ENCODE measurements at places on chromosomes 1 and 21.

DNA sequence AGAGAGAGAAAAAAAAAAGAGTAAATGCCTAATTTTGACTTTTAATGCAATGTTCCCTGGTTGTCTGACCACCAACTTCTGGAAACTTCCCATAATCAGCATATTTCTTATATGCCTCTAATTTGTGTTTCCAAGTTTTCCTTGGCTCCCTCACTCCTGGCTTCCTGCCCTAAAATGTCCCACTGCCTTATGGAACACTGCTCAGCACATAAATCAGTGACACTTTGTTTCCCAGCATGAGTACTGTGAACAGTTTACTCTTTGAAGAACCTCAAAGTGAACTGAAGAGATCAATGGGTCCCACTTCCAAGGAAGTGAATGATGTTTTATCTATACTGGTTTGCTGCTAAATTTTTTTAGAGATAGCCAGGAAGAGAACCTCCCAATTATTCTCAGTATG is 271.3 kb upstream of the PRMT6 start:
- DNase-seq, result no peak

DNA sequence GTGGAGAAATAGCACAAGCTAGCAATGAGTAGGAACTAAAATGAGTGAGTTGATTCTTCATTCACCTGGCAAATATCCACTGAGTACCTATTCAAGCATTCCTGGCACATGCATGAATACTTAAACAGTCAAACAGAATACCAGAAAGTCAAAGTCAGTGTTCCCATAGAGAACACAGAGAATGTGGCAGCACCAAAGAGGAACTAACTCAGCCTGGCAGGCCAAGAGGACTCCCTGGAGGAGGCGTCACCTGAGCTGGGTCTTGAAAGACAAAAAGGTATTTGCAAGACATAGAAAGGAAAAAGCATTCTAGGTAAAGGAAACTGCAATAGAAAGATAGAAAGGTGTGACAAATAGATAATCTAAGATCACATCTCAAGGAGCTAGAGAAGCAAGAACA is 49.7 kb downstream of the DMRTA2 start:
- no peak for DNase-seq

GRCh38 chr1:225598847-225599246 is 54.1 kb downstream of the ENAH start:
- DNase-seq, result no peak

DNA sequence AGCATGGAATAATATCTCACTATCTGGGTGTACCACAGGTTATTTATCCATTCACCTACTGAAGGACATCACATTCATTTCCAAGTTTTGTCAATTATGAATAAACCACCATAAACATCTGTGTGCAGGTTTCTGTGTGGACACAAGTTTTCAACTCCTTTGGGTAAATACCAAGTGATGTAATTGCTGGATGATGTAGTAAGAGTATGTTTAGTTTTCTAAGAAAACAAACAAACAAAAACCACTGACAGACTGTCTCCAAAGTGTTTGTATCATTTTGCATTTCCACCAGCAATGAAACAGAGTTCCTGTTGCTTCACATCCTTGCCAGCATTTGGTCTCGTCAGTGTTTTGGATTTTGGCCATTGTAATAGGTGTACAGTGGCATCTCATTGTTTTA is 435.7 kb upstream of the PROX1 start:
- DNase-seq, result no peak

GRCh38 chr1:203522237-203522636 is 28.3 kb downstream of the OPTC start:
- no peak for DNase-seq

- no peak for DNase-seq
Measured at GRCh38 chr1:39214021-39214713, 9.7 kb downstream of the MACF1 start.

DNA sequence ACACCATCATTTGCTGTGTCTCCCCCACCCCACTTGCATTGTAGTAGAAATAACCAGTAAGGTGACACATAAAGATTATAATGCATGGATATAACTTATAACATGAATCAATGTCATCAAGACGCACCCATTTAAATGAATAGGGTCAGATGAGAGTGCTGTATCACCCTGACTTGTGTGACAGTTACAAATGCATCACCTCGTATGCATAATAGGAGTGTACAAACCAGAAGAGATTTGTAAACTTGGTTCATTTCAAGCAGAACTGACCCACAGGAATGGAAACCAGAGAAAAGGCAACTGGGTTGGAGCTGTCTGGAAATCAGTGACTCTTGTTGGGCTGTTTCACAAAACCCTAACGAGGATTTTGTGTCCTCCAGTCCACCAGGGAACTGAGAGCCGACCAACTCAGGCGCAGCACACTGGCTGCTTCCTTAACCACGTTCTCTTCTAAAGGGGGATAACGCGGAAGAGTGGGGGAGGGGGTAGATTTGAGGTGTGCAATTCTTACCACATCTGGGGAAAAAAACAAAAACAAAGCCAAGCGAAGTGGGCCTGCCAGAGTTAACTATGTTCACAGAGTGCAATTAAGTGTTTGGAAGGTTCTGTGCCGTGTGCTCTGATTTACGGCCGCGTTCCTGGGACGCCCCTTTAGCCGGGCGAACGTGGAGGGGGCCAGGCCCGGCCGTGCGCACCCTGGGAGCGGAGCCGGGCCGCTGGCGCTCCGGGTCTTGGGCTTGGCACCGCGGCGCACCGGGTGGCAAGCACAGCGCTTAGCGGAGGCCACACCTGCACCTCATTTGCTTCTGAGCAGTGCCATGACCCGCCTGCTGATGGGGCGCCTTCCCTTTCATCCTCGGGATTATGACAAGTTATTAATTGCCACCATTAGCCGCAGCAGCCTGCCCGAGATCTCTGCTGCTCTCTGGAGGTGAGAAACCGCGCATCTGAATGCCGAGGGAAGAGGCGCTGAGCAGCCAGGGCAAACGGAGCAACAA is 248.8 kb upstream of the FOXD3 start:
- DNase-seq, result no peak

- no peak for DNase-seq
Measured at GRCh38 chr1:203199002-203199401, 12.5 kb upstream of the CHI3L1 start.

- no peak for DNase-seq
Measured at GRCh38 chr1:204984499-204984898, 58.5 kb upstream of the CNTN2 start.

DNA sequence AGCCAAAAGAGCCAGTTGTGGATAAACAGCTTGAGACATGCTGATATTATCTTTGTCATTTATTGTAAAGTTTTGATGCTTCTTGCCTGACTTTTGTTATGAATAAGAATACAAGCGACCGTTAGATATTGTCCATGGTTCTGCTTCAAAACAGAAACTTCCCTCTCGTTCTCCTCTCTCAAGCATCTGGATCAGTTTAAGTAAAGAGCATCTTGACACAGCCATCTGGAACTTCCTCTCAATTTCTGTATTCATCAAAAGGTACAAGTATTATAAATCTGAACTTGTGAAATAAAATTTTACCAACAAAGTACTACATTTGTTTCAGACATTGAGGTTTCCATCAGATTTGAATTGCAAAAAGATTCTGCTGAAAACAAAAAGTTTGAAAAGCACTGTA is 36.4 kb upstream of the CLDN14 start:
- DNase-seq, result no peak

DNA sequence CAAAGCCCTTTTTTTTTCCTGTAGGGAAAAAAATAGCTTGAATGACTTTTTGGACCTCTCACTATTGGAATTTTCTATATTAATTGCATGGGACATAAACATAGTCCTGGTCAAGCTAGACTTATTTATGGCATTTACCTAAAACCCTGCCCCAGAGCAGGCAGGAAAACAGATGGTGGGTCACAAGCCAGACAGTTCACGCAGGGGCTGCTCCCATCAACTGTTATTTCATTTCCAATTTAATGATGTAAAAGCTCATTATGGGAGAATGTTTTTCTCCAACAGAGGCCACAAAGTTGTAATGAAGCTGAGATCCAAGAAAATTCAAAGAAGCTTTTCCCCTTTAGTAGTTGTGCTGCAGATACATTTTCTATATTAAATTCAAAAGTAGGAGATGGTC is 99.2 kb downstream of the SGIP1 start:
- DNase-seq, result no peak

DNA sequence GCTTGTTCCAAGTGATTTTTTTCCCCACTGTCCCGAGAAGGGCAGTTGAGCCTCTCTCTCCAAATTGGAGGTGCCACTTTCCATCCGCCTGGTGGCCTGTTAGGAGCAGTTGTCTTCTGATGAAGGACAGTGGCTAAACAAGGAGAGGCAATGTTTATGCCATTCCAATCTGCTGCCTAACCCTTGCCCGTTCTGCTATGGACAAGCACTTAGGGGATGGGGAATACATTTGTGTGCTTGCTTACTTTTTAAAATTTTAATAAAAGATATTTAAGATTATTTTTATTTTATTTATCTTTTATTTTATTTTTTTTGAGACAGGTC is 12.0 kb downstream of the COQ8A start:
- no peak for DNase-seq

DNA sequence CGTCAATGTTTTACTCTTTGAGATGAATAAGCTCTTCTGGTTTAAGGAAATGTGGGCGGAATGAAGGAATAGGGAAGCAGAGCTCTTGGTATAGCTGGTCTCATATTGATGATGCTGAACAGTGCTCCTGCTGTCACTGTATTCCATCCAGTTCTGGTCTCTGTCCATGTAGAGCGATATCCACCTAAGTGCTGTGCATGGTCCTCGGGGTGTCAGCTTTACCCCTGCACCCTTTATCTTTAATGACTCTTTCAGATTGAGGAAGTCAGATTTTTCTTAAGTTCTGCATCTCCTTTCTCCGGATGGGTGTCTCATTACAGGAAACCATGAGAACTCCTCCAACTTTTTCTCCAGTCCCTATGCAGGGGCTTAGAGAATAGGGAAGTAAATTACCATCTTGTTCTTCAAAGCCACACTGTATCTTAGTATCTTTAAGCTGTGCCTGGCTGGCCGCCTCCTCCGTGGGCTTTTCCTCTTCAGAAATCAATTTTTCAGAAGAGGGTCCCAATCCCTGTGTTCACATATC is 52.9 kb downstream of the PDE4B start:
- no peak for DNase-seq

GRCh38 chr1:64980745-64981600 is 14.6 kb upstream of the JAK1 start:
- no peak for DNase-seq

- DNase-seq, result no peak
Measured at GRCh38 chr1:84387480-84388163, 10.7 kb upstream of the DNASE2B start.

GRCh38 chr1:2941907-2942306 is 79.4 kb upstream of the ACTRT2 start:
- DNase-seq, result no peak

- DNase-seq, result no peak
Measured at GRCh38 chr1:43432171-43432860, 21.4 kb downstream of the HYI start.

DNA sequence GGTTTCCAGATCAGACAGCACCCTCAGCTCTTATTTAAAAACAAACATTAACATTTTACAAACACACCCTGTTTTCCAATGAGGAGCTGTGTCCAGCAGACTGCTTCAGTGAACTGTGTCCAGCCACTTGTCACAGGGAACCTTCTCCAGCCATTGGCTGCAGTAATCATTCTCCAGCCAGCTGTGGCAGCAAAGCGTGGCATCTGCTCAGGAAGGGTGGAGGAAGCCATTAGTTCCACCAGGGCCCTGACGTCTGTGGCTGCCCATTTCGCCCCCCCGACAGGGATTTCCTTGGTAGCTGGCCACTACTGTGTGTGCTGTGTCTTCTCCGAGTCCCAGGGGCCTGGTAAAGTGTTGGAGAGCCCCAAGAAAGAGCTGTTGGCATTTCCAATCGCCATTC is 62.9 kb upstream of the SELENON start:
- no peak for DNase-seq

DNA sequence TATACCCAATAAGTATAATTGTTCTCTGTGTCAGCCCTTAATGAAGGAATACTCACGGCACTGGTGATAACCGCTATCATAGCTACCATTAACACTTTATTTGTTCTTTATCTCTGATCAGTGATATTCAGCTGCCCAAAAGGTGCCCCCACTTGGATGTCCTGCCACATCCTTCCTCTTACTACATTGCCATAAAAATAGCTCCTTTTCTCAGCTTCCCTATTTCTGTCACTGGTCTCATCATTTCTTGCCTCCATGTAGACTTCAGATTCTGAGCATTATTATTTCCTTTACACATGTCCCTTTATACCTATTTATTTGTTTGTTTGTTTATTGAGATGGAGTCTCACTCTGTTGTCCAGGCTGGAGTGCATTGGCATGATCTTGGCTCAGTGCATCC is 2.7 kb upstream of the RAB29 start:
- no peak for DNase-seq

- DNase-seq, result no peak
Measured at GRCh38 chr1:46067652-46068051, 64.8 kb downstream of the PIK3R3 start.

DNA sequence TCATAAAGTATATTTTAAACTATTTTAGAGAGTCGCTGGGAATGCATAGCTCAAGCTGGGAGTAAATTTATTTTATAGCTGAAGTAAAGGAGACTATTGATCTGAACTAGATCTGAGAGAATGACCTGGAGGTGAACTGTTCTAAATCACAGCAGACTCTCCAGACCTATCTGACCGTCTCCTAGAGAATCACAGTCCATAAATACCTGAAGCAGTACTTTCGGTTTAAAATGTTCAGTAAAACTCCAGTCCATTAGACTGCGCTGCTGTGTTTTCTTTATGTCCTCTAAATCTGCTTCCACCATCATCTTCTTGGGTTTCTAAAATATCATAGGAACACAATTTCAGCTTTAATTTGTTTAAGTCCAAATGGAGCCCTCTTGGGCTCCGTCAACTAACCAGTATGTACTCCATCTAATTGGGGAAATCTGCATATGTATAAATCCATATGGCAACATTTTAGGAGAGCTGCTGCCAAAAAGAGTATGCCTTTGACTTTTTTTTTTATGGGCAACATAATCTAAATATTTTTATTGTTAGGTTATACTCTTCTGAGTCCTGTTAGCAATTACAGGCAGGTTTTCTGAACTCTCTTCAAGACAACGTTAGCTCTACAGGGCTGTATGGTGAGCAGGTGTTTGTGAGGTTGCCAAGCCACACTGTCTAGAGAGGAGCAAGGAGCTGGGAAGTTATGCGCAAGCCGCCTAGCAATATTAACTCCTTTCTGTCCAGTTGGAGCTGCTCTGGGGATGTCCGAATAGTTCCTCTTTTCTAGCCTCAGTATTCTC is 111.2 kb downstream of the SPAG17 start:
- DNase-seq, result no peak

DNA sequence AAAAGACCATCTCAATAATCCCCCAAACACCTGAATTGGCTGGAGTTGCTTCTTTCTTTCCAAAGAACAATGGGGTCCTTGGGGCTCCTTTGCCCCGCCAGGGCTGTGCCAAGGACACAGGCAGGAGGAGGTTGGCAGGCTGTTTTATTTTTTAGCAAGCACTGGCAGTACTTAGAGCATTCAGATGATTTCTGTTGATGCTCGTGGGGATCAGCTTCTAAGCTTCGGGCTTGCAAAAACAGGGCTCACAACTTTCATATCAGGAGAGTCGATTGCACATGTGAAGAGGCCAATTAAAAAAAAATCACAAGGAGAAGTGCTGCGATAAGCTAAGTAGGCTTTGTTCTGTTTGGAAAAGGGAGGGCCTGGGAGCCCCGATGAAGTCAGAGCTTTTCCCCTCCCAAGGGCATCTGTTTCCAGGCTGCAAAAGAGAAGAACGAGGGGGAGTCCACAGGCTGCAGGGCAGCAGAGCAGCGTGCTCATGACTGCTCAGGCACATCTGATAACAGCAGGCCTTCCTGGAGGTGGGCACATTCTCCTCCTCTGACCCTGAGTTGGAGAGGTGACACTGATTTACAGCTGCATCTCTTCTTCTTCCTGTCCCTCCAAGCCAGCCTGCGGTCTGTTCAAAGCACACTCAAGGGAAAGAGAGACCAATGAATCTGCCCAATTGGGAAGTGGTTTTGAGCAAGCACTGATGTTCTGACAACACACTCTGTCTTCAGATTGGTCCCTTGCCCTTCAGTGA is 27.3 kb upstream of the BCAR3 start:
- DNase-seq, result no peak

Measured in effector memory CD8-positive, alpha-beta T cell (primary cell).